Naive thymus-derived CD8-positive, alpha-beta T cell (primary cell): ENCODE measurements at places on chromosomes 1 and 21. TPM values are rescaled to one million over a fixed set of nuclear protein-coding genes. Genes with fewer than 3 reads are reported as not detected.
A peak's percentile ranks its signal among the peaks of the same experiment; 100 is the strongest.

The LRIF1 gene
- 25.9 TPM for total RNA-seq

The BCL10 gene
- total RNA-seq, result 31.4 TPM

The FCRLB gene
- 1.2 TPM for total RNA-seq

- H3K27ac ChIP-seq, result no peak overlapping the region
- peaks cover 4% of the 10 kb centered on the region for H3K4me1 ChIP-seq
- H3K27me3 ChIP-seq, result peaks cover 23% of the 10 kb centered on the region
- no peak overlapping the region for H3K4me3 ChIP-seq
- H3K36me3 ChIP-seq, result no peaks in the 10 kb centered on the region
Measured at GRCh38 chr1:15448877-15449462, 7.6 kb upstream of the CELA2A start.

GRCh38 chr1:164557270-164557669 lies 1.7 kb upstream of the PBX1 start:
- peaks cover 25% of the 10 kb centered on the region for H3K4me1 ChIP-seq
- H3K4me3 ChIP-seq, result no peak overlapping the region

GRCh38 chr1:72109916-72110315 lies 172.4 kb downstream of the NEGR1 start:
- no peaks in the 10 kb centered on the region for H3K27me3 ChIP-seq
- DNase-seq, result no peak
- H3K27ac ChIP-seq, result no peak overlapping the region
- no peak overlapping the region for H3K4me3 ChIP-seq
- H3K4me1 ChIP-seq, result no peaks in the 10 kb centered on the region

DNA sequence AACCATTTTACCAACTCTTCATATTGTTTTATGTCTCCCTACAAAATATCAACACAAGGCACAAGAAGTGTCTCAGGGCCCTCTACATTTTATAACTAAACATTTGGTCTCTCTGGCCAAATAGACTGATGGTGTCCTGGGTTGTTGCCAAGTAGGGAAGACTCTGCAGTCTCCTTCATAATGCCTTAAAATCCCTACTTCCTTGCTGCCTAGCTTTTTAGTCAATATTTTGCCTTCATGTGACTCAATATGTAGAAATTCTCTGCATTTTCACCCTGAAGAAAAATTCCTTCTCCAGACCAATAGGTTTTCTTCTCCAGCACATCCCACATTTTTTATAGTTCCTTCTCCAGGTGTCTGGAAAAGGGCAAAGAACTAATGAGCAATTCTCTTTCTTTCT lies 72.6 kb upstream of the IPO9 start:
- DNase-seq, result no peak
- H3K27me3 ChIP-seq, result peaks cover 1% of the 10 kb centered on the region
- no peak overlapping the region for H3K27ac ChIP-seq
- H3K4me3 ChIP-seq, result no peak overlapping the region

- peaks cover 7% of the 10 kb centered on the region for H3K4me1 ChIP-seq
- H3K4me3 ChIP-seq, result no peak overlapping the region
- DNase-seq, result no peak
- no peaks in the 10 kb centered on the region for H3K27me3 ChIP-seq
- H3K27ac ChIP-seq, result no peak overlapping the region
- peaks cover 76% of the 10 kb centered on the region for H3K36me3 ChIP-seq
Measured at GRCh38 chr1:33332357-33332789, 11.5 kb upstream of the A3GALT2 start.

- no peaks in the 10 kb centered on the region for H3K4me1 ChIP-seq
- no peaks in the 10 kb centered on the region for H3K36me3 ChIP-seq
- no peak overlapping the region for H3K27ac ChIP-seq
- H3K4me3 ChIP-seq, result no peak overlapping the region
- peaks cover 11% of the 10 kb centered on the region for H3K27me3 ChIP-seq
Measured at GRCh38 chr1:231194476-231194842, 32.6 kb downstream of the TRIM67 start.

- H3K4me3 ChIP-seq, result no peak overlapping the region
- peaks cover 11% of the 10 kb centered on the region for H3K27me3 ChIP-seq
Measured at GRCh38 chr1:225580238-225581099, 72.5 kb downstream of the ENAH start.

- no peaks in the 10 kb centered on the region for H3K27me3 ChIP-seq
- H3K4me3 ChIP-seq, result peak within 1 kb of the TSS; percentile 96
- peaks cover 65% of the 10 kb centered on the region for H3K4me1 ChIP-seq
- DNase-seq, result peak; percentile 83
- peaks cover 23% of the 10 kb centered on the region for H3K36me3 ChIP-seq
Measured at GRCh38 chr1:205321162-205321958, at the start of gene NUAK2. NUAK2 (minus strand) TSS chr1:205321745; CDS start chr1:205321628, 117 bp downstream.

DNA sequence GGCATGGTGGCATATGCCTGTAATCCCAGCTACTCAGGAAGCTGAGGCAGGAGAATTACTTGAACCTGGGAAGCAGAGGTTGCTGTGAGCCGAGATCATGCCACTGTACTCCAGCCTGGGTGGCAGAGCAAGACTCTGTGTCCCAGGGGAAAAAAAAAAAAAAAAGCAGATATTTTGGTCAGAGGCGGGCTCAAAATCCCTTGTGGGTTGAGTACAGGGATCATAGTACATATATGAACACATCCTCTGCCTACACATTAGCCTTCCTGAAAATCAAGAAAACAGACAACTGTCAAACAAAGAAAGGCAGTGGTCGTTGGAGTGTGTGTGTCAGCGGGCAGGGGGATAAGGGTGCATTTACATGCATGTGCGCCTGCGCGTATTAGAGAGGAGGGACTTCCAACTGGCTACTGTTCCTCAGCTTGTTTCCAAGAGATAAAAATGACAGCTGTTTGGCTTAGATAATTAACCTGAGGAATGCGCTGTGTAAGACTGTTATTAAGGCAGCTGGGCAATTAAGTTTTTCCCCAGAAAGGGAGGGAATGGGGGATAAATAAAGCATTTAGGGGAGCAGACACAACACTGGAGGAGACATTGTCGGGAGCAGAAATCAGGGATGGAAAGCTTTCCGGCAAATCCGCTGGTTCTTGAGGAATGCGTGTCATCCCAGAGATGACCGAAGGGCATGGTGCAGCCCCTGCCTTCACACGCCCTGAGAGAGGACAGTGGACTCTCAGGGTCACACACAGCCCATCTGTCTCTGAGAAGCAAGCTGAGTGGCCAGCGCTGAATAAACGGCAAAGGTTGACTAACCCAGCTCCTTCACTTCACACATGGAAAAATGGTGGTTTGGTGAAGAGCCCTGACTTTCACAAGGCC lies 6.4 kb downstream of the LAMB3 start:
- DNase-seq, result no peak
- no peak overlapping the region for H3K4me3 ChIP-seq
